NCI-H510A (cell line): ENCODE measurements at places on chromosomes 5 and 9.

GRCh38 chr9:95820074-95820473 lies 55.4 kb upstream of the ERCC6L2 start:
- DNase-seq, result no peak

DNA sequence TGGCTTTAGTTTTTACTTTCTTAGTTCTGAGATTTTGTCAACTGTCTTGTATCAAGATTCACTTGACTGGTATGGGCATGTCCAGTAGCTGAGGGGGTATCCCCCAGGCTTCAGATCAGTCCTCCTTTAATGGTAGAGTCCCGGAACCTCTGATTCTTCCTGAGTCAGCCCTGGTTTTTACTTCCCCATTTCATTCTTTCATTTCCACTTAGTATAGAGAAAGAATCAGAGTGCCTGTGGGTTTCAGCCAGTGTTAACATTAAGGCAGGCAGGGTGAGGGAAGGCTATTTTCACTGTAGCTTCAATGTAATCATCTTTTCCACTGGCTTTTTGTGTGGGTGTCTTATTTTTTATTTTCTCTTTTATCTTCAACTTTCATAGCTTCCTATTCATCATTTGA lies 8.3 kb upstream of the COMMD10 start:
- DNase-seq, result no peak

DNA sequence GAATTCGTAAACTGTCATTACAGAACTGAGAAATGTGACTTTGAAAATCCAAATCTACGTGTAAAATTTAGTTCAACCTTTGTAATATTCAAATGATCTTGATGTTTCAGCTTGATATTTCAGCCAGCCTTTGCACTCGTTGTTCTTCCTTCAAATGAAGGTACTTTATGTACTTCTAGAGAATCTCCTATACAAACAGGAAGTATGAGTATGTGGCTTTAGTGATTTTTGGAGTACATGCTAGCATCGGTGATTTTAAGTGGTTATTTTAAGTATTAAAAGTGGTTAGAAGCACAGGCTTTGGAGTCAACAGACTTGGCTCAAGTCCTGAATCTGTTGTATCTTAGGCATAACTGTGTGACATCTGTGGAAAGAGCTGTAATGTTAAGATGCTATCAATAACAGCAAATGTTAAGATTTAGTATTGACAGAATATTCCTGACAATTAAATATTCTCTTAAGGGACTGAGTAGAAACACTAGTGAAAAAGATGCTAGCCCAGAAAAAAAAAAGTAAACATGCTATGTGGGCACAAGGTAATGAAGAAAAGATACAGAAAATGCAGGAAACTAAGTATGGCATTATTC lies 398.0 kb downstream of the ADGRV1 start:
- DNase-seq, result no peak

DNA sequence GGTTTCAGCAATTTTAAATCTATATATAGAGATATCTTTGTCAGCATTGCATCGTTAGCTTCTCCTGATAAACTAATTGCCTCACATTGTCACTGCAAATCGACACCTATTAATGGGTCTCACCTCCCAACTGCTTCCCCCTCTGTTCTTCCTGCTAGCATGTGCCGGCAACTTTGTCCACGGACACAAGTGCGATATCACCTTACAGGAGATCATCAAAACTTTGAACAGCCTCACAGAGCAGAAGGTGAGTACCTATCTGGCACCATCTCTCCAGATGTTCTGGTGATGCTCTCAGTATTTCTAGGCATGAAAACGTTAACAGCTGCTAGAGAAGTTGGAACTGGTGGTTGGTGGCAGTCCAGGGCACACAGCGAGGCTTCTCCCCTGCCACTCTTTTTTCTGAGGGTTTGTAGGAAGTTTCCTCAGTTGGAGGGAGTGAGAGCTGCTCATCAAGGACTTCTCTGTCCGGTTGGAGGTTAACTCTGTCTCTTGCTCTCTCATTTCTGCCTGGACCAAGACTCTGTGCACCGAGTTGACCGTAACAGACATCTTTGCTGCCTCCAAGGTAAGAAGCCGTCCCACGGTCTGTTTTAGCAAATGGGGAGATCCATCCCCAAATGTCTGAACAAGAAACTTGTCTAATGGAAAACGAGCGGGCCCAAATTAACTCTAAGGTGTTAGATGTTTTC lies at the start of gene IL4:
IL4 (plus strand) TSS at position 51 of the 692 bp plus-strand sequence; CDS start at position 113, 62 bp downstream.
- no peak for DNase-seq

GRCh38 chr9:81626511-81626910 lies 62.8 kb downstream of the TLE1 start:
- DNase-seq, result no peak

DNA sequence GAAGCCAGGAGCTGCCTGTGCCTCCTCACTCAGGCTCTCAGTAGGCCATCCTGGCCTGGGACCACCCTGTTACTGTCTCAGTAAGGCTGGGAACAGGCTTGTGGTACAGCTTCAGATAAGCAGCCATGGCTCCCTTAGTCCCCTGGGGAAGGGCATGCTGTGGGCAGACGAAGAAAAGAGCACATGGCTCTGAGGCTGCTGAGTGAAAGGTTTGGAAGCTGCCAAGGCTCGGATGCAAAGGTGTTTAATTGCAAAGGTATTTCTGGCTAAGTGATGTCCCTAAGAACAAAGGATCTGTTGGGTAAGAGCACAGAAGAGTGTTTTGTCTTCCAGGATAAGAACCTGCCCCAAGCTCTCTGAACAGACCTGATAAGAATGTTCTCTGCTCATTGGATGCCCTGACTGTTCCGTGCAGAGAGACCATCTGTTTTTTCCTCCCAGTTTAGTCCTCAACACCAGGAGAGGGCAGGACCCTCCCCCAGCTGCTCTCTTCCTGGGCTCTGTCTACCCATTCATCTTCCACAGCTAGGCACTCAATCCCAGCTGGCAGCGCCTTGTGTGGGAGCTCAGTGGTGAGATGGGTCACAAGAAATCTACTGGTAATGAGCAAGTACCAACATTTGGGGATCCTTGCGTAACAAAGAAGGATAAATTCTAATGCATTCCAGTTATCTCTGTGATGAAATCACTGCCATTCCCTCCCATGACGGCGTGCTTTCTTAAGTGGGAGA lies 17.7 kb downstream of the ANGPTL2 start:
- no peak for DNase-seq

GRCh38 chr5:122165559-122166078 lies 36.3 kb downstream of the ZNF474 start:
- no peak for DNase-seq

GRCh38 chr5:537621-538071 lies 13.4 kb upstream of the SLC9A3 start:
- no peak for DNase-seq

GRCh38 chr5:154002093-154002492 lies 36.6 kb downstream of the FAM114A2 start:
- no peak for DNase-seq
